HuH-7.5 (cell line): ENCODE measurements at places on chromosomes 12 and 14.

- no peak for DNase-seq
These were observed 729 bp upstream of the M6PR start for GRCh38 chr12:8950221-8950527.

GRCh38 chr12:49335118-49335954 is 1.7 kb downstream of the C1QL4 start:
- no peak for DNase-seq

DNA sequence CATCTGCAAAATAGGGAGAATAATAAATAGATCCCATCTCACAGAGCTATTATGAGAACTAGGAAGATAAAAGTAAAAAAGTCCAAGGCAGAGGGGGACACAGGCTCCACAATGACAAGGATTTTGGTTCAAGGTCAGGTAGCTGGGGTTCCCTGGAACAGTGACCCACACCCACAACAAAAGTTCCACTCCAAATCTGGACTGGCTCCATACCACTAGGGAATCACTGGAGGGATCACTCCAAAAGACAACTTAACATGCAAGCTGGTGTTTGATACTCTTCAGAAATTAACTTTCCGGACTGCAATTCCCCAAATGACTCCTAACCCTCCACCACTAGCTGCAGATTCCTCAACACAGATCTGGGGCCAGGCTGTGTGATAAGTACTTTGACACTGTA is 54.9 kb downstream of the ITPK1 start:
- DNase-seq, result no peak

GRCh38 chr12:23930599-23930998 is 18.9 kb downstream of the SOX5 start:
- no peak for DNase-seq

GRCh38 chr12:79690638-79691510 is at the start of gene PAWR:
TSS of gene PAWR (minus strand) at chr12:79690964. CDS start at chr12:79690244, 720 bp downstream.
- DNase-seq, result peak; percentile 74

DNA sequence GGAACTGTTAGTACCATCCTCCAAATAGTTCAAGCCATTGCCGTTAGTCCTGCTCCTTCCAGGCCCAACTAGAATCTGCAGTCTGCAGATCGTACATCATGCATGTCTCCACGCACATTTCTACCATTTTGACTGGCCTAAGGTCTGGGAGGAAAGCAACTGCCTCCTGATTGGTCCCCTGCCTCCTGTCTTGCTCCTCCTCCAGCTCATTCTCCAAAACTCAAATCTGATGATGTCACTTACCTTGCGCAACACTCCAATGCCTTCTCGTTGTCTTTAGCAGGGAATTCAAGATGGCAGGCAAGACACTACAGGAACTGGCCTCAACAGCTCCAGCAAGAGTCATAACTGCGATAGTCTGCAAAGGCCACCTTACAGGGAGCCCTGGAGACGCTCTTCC is 9.7 kb upstream of the HCAR1 start:
- no peak for DNase-seq

- DNase-seq, result no peak
These were observed 4.3 kb upstream of the AP1G2 start for GRCh38 chr14:23571701-23572523.

GRCh38 chr12:106192659-106193393 is 54.1 kb upstream of the NUAK1 start:
- DNase-seq, result no peak

DNA sequence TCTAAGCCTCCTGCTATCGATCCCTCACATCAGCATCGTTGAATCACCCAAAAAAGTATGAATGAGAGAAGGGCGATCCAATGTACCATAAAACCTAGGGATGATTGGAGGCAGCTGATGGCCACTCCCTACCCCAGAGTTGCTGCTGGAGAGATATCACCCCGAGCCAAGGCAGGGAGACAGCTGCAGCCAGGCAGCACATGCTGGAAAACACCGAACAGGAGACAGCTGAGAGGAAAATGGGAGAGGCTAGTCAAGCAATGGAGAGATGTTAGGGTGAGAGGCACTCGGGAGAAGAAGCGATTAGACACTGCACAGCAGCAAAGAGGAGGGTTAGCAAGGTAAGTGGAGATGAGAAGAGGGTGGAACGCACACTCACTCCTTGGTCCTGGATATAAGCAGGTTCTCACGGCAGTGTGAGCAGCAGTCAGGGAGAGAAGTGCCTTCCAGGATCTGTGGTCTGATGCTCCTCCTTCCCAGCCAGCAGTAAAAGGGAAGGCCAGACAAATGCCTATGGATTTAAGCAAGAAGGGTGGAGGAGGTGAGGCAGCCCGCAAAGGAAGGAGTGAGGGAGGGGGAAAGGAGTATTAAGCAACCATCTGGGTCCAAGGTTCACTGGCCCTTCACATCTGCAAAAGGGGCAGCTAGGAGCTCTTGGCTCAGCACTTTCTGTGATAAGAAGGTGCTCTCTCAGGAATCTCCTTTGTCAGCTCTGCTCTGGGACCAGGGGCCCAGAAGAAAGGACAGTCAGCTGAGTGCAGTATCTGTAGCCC is at the start of gene SLC7A7:
Gene SLC7A7 (minus strand): TSS at position 495 of the 773 bp plus-strand sequence. CDS start 2,037 bp downstream, outside the sequence.
- DNase-seq, result no peak

GRCh38 chr12:31228811-31229792 is 96.8 kb downstream of the SINHCAF start:
- DNase-seq, result peak; percentile 31

DNA sequence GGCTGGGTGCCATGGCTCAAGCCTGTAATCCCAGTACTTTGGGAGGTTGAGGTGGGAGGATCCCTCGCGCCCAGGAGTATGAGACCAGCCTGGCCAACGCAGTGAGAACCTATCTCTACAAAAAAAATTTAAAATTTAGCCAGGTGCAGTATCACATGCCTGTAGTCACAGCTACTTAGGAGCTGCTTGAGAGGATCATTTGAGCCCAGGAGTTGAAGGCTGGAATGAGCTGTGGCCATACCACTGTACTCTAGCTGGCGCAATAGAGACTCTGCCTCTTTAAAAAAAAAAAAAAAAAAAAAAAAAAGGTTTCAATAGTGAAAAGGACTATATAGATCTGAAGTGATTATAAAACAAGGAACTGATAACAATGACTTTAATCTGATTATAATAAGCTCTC is 13.5 kb downstream of the PSMA3 start:
- no peak for DNase-seq

DNA sequence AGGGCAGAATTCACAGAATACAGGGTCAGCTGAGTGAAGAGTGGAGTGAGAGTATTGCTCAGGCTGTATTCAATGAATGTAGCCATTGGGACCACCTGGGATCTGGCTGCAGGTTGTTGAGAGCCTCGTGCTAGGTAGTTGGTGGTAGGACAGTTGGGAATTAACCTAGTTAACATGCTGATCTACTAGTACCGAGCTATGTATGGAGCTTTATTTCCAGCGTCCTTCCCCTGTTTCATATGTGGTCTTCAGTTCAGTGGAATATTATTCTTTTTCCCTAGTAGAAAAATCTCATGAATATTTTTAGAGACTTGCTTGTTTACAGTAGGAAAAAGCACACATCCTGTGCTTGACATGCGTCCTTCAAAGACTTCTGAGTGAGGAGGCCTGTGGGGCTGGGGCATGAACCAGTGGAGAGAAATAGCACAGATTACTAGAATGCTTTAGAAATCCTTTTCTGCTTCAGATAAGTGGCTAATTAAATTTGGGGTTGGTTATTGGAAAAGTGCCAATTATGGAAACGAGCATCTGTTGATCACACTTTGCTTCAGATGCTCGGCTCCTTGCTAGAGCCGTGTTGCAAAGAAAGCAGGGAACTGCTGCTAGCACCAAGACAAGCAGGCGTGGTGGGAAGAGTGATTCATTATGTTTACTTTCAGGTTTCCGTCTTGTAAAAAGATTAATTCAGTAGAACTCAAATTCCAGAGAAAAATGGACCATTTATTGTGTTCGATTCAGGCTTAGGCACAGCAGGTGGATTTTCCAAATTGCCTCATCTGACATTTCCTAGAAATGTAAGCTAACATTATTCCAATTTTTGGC is 53.6 kb downstream of the ARF6 start:
- no peak for DNase-seq

DNA sequence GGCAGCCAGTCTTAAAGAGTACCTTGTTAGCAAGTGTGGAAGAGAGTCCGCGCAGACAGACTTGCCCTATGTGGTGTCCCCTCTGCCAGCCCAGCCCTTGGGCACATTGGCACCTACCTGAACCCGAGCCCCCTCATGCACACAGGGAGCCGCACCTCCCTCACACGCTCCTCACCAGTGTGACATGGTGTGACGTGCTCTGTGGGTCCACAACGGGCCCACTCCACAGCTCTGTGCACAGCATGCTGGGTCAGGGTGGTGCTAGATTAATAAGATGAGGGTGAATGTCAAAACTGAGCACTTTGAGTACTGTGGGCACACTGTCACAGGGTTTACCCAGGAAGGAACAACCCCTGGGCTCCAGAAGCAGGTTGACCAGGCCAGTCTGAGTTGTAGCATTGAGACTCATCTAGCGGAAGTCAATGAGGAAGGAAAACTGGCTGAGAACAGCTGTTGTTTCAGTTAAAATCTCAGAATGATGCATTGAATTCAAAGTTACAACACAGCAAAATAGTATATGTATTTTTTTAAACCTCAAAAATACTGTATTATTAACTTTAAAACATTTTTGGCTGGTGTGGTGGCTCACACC is 53.4 kb upstream of the AMN start:
- DNase-seq, result no peak

- DNase-seq, result no peak
These were observed 156.9 kb downstream of the DPF3 start for GRCh38 chr14:72736786-72737559.

DNA sequence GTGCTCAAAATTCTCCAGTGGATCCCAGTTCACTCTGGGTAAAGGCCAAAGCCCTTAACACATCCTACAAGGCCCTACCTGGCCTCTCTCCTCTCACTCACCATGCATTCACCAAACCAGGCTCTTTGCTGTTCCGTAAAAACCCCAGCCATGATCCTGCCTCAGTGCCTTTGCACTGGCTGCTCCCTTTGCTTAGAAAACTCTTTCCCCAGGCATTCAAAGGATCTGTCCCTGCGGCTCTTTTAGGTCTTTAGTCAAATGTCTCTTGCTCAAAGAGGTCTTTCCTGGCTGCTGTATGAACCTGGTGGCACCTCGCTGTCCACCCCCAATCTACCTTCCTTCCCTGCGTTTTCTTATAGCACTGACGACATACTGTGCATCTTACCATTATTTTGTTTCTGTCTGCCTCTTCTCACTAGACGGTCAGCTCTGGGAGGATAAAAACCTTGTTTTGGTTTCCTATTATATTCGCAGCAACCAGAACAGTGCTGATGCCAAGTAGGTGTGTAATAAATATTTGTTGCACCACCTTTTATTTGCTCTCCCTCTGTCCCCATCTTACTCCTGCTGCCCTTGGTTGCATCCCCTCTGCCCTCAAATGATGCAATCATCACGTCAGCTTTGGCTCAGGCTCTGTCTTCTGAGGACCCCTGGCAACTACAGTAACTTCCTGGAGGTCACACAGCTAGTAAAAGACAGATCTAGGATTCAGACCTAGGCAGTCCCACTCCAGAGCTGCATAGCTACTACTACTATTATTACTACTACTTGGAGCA is 23.8 kb upstream of the DICER1 start:
- DNase-seq, result no peak

DNA sequence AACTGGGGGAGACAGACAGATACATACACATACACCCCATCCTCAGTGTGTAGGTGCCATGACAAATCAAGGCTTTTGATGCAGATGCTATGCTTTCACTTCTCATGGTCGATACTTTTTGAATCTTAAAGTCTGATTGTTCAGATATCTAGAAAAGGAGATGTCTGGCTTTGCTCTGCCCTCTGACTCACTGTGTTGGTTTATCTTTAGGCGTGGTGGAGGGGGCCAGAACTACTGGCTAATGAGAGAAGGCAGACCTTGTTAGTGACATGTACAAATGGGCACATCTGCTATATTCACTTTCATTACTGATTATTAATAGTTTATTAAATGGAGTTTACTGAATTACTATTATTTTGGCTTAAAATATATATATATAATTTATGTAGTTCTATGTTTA is 444.3 kb upstream of the RGS6 start:
- no peak for DNase-seq

GRCh38 chr12:56957229-56958052 is at the start of gene RDH16:
TSS of gene RDH16 (minus strand) at chr12:56957608. CDS start at chr12:56957462, 146 bp downstream.
- DNase-seq, result no peak

DNA sequence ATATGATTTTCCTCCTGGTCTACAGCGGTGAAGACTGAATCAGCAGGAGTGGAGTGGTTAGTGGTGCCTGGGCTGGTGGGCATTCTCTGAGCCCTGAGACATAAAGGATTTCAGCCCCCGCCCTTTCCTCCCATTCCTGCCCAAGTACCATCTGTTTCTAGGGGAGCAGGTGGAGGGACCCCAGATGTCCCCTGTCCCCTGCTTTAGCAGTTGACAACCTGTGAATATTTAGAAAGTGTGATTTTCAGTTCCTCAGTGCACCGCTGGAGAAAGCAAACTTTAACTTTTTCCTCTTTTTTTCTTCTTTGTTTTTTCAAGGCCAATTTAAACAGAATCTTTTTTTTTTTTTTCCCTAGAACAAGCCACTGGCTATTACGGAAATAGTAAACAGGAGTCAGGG is 163.8 kb upstream of the MYL2 start:
- DNase-seq, result no peak

GRCh38 chr14:76921088-76921399 is 94.8 kb downstream of the LRRC74A start:
- DNase-seq, result no peak

GRCh38 chr12:27796128-27796527 is 16.1 kb upstream of the MANSC4 start:
- no peak for DNase-seq

GRCh38 chr14:31930493-31931240 is 146.4 kb upstream of the ARHGAP5 start:
- peak; percentile 78 for DNase-seq

DNA sequence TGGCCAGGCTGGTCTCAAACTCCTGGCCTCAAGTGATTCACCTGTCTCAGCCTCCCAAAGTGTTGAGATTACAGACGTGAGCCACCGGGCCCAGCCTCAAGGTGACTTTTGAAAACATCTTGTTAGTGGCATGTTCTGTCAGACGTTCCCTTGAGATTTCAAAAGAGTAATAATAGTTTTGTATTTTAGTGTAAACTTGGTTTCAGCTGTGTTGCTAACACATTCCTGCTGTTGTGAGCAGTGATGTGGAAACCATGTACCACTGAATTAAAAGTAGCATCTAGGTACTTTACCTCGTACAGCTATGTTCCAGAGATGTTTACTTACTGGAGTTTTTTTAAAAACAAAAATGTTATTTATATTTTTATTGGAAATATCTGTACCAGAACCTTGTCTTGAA is 111.3 kb downstream of the AEBP2 start:
- DNase-seq, result no peak

- DNase-seq, result no peak
These were observed 608 bp upstream of the PIANP start for GRCh38 chr12:6701078-6701768.

- DNase-seq, result no peak
These were observed 1.3 kb upstream of the NR1H4 start for GRCh38 chr12:100472325-100472724.
